AG09309 (cell line): ENCODE measurements at places on chromosomes 5 and 9.

- no peak for DNase-seq
These were observed 1.8 kb downstream of the SKP2 start for GRCh38 chr5:36153726-36154125.

DNA sequence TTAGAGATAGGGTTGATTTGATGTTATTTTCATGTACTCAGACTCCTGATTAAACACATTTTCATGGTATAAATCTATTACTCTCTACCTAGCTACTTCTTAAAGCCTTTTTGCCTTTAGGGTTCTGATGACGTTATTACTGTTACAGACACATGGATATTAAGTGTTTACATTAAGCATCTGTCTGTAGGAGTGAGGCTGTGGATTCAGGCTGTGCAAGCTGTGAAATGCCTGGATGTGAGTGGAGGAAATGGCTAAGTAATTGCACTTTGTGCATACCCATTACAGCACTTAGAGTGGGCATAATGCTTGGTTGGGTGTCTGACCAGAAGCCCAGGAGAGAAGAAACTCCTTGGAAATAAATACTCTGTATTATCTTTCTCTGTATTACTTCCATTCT, 186.8 kb downstream of the SNX18 start:
- no peak for DNase-seq

GRCh38 chr9:118809160-118809625, 560.0 kb downstream of the BRINP1 start:
- DNase-seq, result no peak

DNA sequence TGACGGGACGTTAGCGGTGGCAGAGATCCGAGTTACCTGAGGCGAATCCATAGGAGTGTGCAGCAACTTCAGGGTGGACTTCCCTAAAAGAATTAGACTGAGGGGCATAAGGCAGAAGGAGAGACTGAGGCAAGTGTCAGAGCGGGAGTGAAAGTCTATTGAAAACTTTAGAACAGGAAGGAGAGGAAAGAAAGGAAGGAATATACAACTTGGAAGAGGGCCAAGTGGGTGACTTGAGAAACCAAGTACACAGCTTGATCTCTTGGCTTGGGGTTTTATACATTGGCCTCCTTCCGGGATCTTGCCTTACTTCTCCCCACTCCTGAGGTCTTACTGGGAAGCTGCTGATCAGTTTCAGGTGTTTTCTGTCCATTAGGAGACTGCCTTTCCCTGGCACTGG, 84.9 kb downstream of the SNX18 start:
- no peak for DNase-seq

- DNase-seq, result no peak
These were observed 131.7 kb downstream of the SUSD1 start for GRCh38 chr9:112043423-112043822.

DNA sequence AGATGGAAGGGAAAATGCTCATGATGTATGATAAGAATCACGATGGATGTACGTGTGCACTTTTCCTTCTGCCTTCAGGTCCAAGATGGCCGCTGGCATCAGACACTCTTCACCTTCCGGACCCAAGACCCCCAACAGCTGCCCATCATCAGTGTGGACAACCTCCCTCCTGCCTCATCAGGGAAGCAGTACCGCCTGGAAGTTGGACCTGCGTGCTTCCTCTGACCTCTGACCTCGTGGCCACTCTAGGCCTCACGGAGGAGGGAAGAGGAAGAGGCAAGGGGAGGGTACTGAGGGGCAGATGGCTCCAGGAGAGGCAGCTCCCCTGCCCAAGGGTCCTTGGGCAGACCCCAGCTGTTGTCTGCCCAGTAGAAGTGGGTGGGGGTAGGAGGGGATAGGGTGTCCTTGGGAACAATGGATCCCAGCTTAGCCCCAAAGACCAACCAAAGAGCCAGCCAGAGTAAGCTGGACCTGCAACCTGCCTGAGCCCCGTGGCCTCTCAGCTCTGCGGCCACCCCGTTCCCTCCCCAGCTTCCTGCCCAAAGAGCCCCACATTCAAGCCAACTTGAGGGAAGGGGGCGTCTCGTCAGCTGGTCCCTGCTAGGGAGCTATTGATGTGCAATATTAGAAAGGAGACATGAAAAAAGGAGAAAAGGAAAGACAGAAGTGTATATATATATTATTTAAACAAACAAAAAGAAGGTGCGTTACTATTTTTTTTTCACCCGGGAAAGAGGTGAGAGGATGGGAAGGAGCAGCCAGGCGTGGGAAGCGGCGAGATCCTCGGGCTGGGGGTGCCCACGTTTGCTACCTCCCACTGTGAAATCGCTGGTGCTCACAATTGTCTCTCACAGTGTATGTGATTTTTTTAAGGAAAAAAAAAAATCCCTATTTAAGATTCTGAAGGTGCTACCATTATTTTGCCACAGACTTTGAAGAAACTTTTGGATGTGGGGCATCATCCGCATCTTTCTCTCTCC, 12.1 kb upstream of the ORM1 start:
- no peak for DNase-seq

- DNase-seq, result no peak
These were observed 962 bp upstream of the NR6A1 start for GRCh38 chr9:124771867-124772679.

DNA sequence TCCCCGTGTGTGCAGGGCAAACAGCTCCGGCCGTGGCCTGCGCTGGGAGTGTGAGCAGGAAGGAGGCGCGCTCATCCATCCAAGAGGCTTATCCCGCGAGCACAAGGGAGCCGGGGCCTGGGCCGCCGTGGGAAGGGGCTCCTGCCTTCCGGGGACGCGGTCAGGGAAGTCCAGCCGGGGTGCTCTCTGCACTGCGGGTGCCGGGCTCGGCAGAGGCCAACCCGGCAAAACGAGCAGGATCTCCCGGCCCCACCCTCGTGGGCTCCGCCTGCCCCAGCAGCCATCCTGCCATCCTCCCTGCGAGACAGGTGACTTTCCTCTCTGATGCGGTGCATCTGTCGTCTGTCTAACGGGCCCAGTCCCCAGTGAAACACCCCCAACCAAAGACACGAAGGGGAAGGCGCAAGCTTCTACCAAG, 244.2 kb downstream of the AUH start:
- DNase-seq, result no peak

- no peak for DNase-seq
These were observed 3.6 kb upstream of the S1PR3 start for GRCh38 chr9:88987661-88988060.

DNA sequence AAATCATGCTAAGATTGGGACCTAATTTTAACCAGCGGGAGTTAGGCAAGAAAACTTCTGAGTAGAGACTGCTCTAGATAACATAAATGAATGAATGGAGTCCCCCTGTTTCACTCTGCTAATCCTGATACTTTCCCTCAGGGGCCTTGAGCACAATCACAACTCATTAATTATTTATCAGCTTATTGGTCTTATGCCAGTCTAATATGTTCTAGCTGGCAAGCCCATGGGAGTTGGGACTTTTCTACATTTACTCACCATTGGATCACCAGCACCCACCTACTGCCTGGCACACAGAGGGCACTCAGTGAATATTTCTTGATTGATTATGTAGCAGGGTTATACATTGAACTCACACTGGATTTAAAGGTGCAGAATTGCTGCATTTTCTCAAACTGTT, 13.5 kb upstream of the TMED7 start:
- no peak for DNase-seq

DNA sequence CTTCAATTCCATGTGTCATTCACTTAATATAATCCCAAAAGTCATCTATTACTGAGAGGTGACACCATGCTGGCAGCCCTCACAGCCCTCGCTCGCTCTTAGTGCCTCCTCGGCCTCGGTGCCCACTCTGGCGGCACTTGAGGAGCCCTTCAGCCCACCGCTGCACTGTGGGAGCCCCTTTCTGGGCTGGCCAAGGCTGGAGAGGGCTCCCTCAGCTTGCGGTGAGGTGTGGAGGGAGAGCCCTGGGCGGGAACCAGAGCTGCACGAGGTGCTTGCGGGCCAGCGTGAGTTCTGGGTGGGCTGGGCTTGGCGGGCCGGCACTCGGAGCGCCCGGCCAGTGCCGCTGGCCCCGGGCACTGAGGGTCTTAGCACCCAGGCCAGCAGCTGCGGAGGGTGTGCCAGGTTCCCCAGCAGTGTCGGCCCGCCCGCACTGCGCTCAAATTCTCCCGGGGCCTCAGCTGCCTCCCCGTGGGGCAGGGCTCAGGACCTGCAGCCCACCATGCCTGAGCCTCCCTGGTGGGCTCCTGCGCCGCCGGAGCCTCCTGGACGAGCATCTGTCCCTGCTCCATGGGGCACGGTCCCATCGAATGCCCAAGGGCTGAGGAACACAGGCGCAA, 374.1 kb downstream of the ELAVL2 start:
- DNase-seq, result no peak

DNA sequence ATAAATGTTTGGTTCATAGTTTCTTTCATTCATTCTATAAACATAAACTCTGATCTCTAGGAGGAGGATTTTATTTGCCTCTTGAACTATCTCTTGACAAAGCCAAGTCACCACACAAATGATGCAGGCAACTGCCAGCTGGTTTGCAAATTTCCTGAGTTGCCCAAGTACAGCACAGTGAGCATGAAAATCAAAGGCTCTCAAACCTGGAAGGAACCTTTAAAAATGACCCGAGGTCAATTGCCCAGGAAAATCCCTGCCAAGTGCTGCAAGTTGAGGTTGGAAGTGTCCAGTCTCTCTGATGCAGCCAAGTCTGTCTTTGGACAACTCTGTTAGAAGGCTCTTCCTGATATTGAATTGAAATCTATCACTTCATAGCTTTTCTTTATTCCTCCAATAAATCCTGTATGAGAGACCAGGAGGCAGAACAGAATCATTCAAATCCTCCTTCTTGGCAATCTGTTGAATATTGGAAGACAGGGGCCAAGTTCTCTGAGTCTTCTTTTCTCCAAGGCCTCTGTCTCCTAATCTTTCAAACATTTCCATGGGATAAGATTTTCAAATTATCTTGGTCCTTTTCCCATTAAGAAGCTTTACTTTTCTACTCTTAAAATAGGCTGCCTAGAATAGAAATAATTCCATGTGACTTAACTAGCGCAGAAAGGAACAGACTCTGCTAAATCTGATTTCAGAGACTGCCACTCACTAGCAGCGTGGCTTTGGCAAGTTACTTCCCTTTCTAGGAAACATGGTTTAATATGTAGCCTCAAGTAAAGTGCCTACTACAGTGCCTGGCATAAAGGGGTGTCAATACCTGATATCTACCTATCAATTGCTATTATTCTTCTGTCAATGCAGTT, 159.2 kb downstream of the SNX18 start:
- no peak for DNase-seq

DNA sequence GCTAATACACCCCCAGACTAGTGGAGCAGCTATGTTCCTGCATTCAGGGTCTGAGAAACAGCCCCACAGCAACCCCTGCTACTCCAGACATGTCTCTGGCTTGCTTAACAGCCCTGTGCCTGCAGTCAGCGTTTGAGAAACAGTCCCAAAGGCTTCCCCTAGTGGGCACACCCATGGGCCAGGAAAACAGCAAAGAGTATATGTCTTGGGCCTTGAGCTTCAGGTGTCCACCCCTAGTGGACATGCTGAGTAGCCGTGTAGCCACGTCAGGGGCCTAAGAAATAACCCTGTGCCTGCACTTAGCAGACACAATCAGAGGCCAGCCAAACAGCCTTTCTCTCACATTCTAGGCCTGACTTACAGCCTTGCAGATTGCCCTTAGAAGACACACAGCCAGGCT, 698.6 kb downstream of the PTPRD start:
- no peak for DNase-seq
